ENCODE measurements at places on chromosomes 11 and 22. TPM values are rescaled to one million over a fixed set of nuclear protein-coding genes. Genes with fewer than 3 reads are reported as not detected.
A peak's percentile ranks its signal among the peaks of the same experiment; 100 is the strongest.

GRCh38 chr11:47860536-47860935, 12.4 kb upstream of the NUP160 start:
- no peak for DNase-seq

- no peak for DNase-seq
Observed at GRCh38 chr11:72190631-72191071, 1.3 kb upstream of the FOLR1 start.

The TTC36 gene
- not detected for total RNA-seq

GRCh38 chr11:116330439-116331185, 442.2 kb downstream of the BUD13 start:
- no peak for DNase-seq

The SYT9 gene
- not detected for total RNA-seq

DNA sequence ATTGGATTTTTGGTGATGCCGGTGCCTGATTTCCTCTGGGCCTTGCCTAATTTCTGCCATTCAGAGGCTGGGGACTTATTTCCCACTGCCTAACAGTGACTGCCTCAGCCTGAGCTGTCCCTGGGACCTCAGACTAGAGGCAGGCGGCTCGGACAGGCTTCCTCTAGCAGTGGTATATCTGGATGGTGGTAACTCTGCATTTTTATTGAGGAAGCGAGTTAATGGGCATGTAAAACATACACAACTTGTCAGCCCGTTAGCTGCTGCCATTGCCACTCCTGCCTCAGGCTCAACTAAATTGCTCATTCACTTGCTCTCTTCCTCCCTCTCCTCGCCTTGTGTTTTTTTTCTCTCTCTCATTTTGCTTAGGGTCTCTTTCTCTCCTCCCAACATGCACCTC, 561.6 kb downstream of the BUD13 start:
- no peak for DNase-seq

DNA sequence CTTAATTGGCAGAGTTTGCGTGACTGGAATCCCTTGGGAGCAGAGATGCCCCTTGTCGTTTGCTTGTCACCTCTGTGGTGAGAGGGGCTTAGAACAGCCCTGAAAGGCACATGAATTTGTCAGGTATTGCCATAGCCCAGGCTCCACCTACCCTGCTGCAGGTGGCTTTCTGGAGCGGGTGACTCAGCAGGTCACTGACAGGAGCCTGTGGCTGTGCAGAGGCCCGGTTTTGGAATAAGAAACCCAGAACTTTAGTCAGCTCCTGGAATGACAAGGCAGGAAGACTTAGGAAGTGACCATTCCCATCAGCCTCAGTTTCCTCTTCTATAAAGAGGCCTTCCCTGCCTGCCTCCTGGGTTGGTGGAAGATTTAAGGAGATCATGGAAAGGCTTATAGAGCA, 539.7 kb downstream of the INSC start:
- no peak for DNase-seq

GRCh38 chr22:39723463-39723862, 152.9 kb downstream of the CACNA1I start:
- no peak for DNase-seq

The ZNRF3 gene
- 1.5 TPM for total RNA-seq

GRCh38 chr11:66068154-66068821, 1.8 kb upstream of the PACS1 start:
- DNase-seq: peak; percentile 83

GRCh38 chr22:18978506-18978905, 42.4 kb upstream of the PRODH start:
- no peak for DNase-seq

- peak; percentile 82 for DNase-seq
Observed at GRCh38 chr22:35627267-35628041, 10.3 kb upstream of the MB start.

DNA sequence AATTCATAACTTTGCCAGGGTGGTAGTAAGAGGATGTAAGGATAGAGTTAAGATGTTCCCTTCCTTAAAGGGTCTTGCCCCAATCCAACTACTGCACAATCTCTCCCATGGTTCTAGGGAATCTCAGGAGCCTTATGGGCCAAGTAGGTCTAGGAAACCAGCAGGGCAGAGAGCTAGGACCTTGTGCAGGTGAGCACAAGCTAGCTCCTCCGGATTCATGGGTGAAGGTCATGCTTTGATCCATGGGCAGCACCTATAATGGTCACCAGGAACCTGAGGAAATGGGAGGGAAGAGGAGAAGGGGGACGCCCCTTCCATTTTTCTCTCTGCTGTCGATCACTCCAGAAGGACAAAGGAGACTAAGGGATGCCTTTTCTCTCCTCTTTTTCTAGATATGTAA, 16.8 kb downstream of the KCNJ11 start:
- no peak for DNase-seq

The IRAG1 gene
- total RNA-seq: not detected

The THY1 gene
- 5.4 TPM for total RNA-seq

GRCh38 chr22:19429950-19430889, 1.3 kb downstream of the HIRA start:
- DNase-seq: peak; percentile 64

DNA sequence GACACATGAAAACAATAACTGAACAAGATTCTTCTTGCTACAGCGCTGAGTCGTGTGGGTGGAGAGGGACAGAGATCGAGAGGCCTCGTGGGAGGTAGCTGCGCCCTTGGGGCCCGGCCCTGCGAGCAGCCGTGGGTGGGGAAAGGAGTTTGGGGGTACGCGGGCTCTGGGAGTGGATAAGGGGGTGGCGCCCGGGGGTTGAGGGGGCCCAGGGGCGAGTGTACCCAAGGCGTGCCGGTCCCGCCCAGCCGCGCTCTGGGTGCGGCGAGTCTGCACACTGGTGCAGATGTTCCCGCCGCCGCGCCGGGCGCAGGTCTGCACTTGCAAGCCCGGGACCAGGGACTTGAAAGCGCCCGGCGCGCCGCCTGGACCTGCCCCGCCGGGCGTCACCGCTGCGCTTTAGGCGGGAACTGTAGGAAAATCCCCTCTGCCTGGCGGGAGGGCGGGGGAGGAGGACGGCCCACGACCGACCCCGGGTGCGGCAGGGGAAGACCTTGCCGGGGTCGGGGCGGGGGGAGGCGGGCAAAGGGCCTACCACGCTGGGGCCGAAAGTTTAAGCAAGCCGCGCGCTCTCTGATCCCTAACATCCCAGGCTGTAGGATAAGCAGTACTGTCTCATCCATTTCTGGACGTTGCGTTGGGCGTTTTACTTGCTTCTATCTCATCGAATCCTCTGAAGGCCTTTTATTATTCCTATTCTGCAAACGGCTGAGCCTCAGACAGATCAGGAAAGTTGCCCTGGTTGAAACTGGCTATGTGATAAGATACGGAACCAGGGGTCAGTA, 1.4 kb upstream of the KREMEN1 start:
- peak; percentile 41 for DNase-seq

DNA sequence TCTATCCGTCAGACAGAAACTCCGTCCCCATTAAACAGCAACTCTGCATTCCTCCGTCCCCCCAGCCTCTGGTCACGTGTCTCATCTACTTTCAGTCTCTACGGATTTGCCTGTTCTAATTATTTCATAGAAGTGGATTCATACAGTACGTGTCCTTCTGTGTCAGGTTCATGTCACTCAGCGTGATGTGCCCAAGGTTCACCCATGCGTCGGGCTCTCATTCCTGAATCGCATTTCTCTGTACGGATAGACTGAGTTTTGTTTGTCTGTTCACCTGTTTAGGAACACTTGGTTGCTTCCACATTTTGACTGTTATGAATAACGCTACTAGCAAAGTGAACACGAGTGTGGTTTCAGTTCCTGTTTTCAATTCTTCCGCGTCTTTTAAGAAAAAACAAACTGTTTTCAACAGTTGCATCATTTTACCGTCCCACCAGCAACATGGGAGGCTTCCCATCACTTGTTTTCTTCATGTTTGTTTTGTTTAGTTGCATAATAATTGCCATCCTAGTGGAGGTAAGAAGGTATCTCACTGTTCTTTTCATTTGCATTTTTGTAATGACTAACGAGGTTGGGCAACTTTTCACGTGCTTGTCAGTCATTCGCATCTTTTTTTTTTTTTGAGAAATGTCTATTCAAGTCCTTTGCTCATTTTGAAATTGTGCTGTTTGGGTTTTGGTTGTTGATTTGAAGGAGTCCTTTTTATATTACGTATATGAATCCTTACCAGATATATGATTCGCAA, 8.9 kb upstream of the NLRP6 start:
- DNase-seq: peak; percentile 81

DNA sequence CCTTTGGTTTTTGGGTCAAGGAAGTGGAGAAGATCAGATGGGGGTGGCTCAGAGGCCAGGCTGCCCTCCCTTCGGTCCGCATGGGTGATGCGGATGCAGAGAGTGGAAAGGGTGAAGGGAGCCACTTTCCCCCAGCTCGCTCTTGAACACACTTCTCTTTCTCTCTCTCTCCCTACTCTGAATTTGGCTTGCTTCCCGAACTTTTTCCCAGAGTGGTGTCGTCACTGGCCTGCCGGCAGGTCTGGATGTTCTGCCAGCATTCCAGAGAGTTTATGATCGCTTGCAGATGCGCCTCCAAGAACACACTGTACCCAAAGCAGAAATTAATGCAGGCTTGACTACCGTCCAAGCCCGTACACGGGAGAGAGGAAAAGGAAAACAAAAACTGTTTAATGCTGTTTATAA, 103.2 kb downstream of the ZBTB16 start:
- no peak for DNase-seq

DNA sequence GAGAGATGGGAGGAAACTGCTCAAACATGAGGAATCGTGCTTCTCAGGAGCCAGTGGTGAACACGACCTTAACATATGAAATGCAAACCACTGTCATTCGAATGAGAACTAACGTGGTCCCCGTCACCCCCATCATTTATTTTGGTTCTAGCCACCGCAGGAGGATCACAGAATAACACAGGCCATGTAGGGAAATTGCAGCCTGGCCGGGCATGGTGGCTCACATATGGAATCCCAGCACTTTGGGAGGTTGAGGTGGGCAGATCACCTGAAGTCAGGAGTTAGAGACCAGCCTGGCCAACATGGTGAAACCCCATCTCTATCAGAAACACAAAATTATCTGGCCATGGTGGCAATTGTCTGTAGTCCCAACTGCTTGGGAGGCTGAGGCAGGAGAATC, 27.1 kb downstream of the KRTAP5-5 start:
- DNase-seq: no peak

GRCh38 chr11:59263225-59263894, 50.6 kb upstream of the MPEG1 start:
- DNase-seq: no peak

DNA sequence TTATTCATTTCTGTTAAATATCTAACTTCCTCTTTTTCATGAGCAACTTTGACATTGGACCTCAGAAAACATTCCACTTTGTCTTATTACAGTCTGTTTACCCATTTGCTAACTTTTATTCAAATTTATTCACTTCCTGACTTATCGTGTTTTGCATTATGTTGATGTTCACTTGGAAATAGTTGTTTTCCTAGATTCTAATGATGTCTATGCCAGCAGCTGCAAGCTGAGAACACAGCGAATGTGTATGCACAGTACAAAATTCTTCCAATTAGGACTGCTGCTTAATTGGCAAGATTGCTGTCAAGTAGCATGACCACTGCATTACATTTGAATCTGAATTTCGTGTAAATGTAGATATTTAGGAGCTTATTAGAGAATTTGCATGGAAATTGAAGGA, 61.5 kb upstream of the GRIA4 start:
- no peak for DNase-seq

DNA sequence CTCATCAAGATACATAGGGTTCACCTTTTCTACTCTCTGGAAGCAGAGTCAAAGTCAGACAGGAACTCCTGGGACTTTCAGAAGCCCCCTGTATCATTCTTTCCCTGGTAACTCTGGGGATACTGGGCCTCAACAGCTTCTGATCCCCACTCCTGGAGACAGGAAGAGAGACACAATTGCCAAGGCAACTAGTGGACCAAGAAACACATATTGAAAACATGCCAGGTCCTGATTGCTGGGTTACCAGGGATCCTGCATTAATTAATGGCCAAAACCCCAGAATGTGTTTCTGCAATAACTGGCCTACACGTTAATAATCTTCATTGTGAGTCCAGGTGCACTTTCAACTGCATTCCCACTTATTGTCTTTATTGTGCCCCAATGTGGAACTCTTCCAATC, 260.8 kb upstream of the POU2AF2 start:
- DNase-seq: no peak

DNA sequence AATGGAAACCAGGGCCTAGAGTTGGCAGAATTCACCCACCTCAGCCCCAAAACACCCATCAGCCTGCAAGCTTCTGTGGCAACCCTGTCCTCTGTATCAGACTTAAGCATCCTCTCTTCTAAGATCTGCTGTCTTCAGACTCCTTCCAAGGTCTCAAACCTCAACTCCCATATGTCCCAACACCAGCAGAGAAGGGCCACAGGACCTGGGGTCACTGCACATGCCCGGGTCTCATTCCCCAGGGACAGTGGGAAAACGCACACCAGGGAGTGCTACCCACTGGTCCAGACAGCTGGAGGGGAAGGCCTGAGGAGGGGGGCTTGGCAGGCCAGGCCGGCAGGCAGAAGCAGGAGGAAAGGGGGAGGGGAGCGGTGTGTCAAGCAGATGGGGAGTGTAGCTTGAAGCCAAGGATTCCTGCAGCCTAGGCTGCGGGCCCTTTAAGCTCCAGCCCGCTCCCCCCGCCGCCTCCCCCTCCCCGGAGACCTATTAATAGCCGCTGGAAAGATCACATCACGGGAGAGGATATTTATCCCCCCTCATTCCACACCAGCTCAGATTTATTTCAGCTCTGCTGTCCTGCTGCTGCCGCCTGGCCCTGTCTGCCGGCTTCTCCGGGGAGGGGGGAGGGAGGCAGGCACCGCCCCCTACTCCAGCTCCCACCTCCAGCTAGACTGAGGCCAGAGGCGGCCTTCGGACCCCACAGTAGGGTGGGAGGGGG, 16.7 kb downstream of the BCL9L start:
- no peak for DNase-seq

DNA sequence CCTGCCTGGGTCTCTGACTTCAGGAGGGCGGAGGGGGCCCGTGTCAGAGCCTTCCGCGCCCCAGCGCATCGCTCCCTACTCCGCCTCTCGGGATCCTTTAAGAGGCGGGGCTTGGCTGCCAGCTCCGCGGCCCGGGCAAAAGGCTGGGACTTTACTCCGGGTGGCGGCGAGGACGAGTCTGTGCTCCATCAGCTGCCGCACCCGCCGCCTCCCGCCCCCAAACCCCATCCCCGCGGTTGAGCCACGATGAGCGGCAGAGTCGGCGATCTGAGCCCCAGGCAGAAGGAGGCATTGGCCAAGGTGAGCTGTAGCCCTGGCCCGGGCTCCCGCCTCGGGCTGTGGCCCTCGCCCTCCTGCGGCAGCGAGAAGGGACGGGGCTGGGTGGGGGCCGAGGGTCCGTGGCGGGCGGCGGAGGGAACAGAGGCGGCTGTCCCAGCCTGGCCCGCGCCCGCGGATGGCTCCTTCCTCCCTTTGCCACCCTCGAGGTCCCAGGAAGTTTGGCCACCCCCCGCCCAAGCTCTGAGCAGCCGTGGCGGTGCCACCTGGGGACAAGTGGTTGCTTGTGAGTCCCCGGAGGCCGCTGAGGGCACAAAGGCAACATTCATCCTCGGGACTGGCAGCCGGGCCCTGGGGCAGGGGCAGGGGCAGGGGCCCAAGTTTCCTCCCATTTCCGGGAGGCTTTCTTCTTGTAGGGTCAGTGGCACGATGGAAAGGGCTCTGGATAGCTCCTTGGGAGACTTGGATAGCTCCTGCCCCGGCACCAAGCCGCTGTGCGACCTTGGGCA, at the start of gene SEC14L2:
SEC14L2 (plus strand) TSS at position 148 of the 785 bp plus-strand sequence; CDS start at position 247, 99 bp downstream.
- peak; percentile 74 for DNase-seq

The SLC22A25 gene
- total RNA-seq: not detected
